ENCODE measurements at places on chromosomes 4 and X.

DNA sequence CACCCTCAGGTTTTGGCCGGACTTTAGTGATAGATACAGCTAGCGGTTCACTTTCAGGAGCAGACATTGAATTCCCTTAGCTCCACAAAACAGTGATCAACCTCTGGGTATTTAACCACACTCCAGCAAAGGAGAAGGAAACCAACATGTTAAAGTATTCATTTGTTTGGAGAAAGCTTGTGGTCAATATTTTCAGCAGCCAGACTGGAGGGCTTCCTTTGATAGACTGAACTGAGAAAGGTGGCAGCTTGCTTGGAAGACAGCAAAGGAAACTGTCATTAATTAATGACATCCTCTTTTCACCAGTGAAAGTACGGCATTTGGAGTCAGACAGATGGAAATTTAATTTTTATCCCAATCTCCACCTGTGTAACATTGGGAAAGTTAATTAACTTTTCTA is 289.1 kb upstream of the CLNK start:
- no peak for DNase-seq

DNA sequence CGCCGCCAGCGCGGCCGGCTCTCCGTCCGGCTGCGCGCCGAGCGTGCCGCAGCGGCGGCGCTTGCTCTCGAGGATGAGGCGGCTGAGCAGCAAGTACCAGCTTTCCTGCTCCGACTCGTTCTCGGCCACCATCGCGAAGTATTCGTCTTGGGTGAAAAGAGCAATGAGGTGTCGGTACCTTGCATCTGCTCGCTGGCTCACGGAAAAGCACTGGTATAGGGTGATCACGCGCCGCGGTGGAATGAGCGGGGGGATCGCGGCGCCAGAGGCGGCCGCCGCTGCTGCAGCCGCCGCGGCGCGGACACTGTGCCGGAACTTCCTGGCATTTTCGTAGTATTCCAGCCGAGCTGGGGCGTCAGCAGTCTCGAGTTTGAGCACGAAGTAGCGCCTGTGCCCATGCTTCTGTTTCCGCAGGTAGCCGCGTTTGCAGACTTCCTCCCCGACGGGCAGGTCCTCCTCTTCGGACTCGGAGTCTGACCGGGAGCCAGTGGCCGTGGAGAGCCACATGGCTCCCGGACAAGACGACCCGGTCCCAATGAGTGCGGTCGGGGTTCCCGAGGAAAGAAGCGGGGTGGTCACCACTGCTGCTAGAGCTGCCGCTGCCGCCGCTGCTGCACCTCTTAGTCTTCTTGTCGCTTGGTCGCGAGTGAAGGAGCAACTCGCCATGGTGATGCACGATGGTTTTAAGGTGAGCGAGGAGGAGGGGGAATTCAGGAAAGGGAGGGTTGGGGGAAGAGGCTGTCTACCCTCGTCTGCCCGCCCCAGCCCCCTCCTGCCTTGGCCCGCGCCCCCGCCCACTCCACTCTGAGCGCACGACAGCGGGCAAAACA is 469 bp downstream of the IRS4 start:
- DNase-seq, result no peak

DNA sequence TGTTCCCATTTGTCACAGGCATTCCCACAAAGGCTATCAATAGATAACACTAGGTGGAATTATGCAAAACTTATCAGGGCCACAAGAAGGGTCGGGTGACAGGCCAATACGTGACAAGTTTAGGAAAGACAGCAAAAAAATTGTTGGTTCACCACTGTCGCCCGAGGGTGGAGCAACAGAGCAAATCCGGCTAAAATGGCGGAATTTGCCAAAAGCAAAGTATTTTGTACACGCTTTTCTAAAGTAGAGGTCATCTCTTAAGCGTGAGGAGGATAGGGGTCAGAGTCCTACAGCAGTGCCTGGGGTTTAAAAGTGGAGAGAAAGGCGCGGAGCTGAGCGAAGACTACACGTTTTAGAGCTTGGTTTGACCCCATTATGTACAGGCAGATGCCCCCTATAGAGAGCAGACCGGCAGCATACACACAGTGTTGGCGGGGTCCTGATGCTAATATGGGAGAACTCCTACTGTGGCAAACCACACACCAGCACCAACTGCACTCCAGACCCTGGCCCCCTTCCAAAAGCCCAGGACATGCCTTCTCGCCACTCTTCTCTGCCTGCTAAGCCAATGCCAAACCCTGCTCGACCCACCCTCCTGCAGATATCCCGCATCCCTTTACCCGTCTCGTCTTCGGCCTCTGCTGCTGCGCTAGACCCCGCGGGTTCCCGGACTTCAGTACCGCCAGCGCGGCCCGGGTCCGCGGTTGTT is 733 bp downstream of the CCNA2 start:
- DNase-seq, result no peak

- no peak for DNase-seq
These were observed 444.0 kb upstream of the PITX2 start for GRCh38 chr4:111066887-111067286.

- DNase-seq, result no peak
These were observed 263.2 kb downstream of the DMD start for GRCh38 chrX:32948130-32948529.

- DNase-seq, result no peak
These were observed 492.5 kb upstream of the INTU start for GRCh38 chr4:127140306-127140705.

GRCh38 chr4:69823481-69824186 is 36.3 kb downstream of the SULT1E1 start:
- no peak for DNase-seq

DNA sequence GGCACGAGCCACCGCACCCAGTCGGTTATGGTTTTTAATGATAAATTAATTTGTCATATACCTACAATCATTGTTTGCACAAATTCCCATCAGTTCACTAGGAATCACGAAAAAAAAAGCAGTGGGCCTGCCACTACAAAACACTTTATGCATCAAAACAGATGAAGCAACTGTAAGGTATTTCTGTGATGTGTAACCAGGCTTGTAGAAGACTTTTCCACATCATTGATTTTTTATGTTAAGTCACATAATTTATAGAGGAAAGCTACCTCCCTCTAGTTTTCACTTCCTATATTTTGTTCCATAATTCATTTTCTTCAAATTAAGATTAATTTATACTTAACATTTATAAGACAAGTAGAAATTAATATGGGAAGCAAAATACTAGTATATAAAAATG is 6.7 kb upstream of the FAM200B start:
- no peak for DNase-seq

DNA sequence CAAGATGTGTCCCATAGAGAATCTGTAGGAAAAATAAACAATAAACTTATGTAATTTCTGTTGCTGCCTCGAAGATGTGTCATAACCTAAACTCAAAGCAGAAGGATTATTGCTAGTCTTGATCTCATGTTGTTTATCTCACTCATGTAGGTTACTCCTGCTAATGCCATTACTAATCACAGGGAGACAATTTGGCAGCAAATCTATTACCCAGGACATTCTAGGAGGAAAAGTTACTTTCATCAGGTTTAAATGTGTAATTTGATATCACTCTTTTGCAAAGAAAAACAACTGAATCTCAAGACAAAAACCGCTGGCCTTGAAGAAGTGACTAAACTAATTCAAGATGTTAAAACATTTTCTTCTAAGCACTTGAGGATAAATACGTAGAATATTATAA is 34.0 kb downstream of the LDOC1 start:
- DNase-seq, result no peak

- DNase-seq, result no peak
These were observed 24.2 kb upstream of the PGRMC2 start for GRCh38 chr4:128311659-128312403.

DNA sequence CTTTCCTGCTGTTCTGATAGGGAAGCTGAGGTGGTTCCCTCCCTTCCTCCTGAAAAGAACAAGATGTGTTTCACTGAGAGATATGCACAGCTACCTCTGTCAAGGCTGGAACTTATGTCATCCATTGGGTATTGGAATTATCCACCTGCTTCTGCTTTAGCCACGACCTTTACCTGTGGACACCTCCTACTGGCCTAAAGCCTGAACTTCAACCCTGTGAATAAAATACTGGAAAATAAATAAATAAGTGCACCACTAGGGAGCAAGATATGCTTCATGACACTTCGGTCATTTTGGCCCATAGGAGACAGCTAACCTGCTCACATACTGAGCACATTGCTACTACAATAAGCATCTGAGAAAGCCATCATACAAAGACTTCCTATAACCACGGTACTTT is 419.9 kb upstream of the NWD2 start:
- DNase-seq, result no peak

GRCh38 chr4:28373601-28374000 is 1513.0 kb downstream of the STIM2 start:
- DNase-seq, result peak; percentile 2

- peak; percentile 3 for DNase-seq
These were observed at the start of gene NUDT10 for GRCh38 chrX:51332188-51332942. TSS of gene NUDT10 (plus strand) at chrX:51332822. CDS start at chrX:51332966, 144 bp downstream.
